ENCODE measurements at places on chromosomes 4 and X.

GRCh38 chrX:38206542-38206941 lies 14.1 kb downstream of the SRPX start:
- DNase-seq, result no peak

DNA sequence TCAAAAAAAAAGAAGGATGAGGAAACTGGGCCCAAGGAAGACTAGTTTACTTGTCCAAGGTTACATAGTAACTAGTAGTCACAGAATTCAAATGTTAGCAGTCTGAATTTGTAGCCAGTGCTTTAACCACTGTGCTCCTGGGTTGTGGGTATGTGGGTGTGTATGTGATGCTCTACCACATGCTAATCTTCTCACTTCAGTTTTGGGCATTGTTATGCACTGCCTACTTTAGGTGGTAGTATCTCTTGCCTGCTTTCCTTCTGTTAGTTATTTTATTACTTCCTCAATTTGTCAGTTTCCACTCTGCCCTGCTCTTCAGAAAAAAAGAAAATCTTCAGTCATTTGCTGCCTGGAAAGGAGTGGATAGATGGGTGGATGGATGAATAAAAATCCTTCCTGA lies 219.2 kb downstream of the RPA4 start:
- no peak for DNase-seq

GRCh38 chr4:142044271-142044670 lies 407.9 kb downstream of the IL15 start:
- no peak for DNase-seq

GRCh38 chr4:7697343-7697742 lies 242.3 kb downstream of the AFAP1 start:
- no peak for DNase-seq

GRCh38 chr4:12200226-12200625 lies 771.5 kb upstream of the HS3ST1 start:
- no peak for DNase-seq

- DNase-seq, result no peak
Measured at GRCh38 chrX:29852767-29853166, 362.6 kb upstream of the MAGEB2 start.

- no peak for DNase-seq
Measured at GRCh38 chr4:155911905-155912304, 8.4 kb downstream of the TDO2 start.

- DNase-seq, result no peak
Measured at GRCh38 chr4:158915683-158916241, 146.9 kb downstream of the FNIP2 start.

GRCh38 chr4:86938771-86939520 lies 4.1 kb downstream of the AFF1 start:
- DNase-seq, result no peak

DNA sequence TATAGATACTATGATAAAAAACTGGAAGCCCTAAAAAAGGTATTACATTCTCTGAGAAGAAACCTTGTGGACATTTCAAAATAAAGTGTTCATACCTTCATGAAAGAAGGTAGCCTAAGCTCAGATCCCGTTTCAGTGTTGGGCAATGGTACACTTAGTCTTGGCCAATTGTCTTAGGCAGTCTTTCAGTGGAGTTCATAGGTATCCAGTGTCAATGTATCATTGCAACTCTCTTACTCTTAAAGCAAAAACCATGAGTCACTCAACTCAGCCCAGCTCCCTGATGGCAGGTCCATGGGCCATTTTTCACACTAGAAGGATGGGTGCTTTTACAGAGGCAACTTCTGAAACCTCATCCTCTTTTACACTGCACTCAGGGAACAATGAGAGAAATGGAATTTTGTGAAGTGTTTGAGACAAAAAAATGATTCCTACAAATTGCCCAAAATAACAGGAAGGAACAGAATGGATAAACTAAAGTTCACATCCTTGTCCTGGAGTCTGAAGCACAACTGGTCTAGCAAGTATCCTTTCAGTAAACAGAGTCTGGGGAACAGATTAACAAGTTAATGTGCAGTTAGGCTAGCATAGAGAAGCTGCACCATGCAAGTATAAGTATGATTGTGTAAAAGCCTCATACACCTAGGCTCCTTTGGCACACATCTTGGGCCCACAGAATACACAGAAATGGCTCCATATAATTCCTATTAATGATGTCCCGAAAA lies 7.0 kb upstream of the ZNF827 start:
- DNase-seq, result no peak

DNA sequence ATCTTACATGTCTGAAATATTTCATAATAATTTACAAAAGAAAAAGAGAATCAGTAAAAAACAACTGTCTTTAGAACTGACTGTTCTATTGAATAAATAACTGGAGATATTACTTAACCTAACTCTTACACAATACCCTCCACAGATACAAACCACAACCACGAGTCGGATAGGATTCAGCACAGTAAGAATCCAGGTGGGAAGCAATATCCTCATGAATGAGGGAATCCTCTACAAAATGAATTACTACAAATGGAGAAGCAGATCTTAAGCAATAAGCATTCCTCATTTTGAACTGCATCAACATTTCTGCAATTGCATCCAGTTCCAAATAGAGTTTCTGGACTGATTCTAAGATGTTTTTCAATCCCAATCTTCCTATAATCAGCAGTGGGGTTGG lies 227.1 kb downstream of the SH2D1A start:
- DNase-seq, result no peak

- peak; percentile 4 for DNase-seq
Measured at GRCh38 chr4:106201373-106201772, 114.6 kb downstream of the TBCK start.

DNA sequence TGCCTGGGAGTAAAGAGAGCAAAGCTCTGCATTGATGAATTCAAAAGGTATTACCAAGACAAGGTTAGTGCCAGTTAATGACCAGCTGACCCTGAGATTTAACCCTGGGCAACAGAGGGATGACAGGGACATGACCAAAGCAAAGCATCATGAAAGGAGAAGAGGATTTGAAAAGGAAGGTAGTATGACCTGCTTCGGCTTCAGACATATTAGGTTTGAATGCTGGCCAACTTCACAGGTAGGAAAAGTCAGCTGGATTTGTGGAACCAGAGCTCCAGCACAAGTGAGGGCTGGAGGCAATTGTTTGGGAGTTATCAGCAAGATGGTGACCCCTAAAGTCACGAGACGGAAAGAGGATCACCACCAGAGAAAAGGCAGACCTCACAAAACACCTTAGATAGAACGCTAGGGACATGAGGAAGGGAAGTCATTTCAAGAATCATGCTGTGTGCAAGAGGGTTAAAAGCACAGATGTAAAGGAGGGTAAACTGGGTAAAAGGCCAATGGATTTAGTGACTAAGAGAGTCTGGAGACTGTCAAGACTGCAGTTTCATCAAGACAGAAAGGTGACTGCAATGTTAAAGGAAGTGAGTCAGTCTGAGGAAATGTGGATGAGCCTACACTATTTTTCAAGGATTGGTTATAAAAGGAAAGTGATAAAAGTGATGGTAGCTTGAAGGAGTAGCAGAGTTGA lies 45.6 kb downstream of the SH3RF1 start:
- DNase-seq, result no peak

DNA sequence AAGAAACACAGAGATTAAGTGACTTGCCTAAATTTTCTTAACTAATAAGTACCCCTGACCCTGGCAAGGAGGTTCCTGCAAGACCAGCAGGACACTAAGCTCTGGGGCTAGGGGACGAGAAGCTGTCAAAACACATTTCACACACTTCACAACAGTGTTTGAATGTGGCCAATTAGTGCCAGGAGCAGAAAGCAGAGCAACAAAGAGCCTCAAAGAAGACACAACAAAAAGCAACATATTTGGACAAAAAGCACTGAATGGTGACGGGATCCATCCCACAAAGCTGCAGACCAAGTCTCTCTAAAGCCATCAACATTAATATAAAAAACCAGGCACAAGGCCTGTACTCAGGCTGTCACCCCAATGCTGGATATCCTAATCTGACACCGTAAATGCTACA lies 361.9 kb upstream of the RASGEF1B start:
- DNase-seq, result no peak

- no peak for DNase-seq
Measured at GRCh38 chr4:33837043-33837838, 2407.1 kb downstream of the ARAP2 start.

GRCh38 chr4:173169178-173169427 lies 492 bp downstream of the GALNT7 start:
- no peak for DNase-seq

- no peak for DNase-seq
Measured at GRCh38 chr4:99437723-99438404, 2.7 kb upstream of the ADH7 start.

DNA sequence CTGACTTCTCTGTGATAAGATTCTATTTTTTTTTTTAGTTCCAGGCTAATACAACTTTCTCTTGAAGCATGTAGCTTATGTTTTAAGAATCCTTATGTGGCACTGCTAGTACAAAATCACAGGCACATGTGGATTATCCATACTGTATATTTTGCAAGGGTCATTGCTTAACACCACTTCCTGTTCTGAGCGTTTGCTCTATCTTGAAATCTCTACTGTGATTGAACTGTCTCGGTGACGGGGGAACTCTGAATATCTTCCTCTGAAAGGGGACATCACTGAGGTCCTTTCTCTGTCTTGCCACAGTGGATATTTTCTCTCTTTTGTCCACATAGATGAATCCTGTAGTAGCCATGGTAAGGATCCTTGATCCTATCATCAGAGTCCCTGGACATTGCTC lies 2.1 kb upstream of the WFS1 start:
- DNase-seq, result no peak

DNA sequence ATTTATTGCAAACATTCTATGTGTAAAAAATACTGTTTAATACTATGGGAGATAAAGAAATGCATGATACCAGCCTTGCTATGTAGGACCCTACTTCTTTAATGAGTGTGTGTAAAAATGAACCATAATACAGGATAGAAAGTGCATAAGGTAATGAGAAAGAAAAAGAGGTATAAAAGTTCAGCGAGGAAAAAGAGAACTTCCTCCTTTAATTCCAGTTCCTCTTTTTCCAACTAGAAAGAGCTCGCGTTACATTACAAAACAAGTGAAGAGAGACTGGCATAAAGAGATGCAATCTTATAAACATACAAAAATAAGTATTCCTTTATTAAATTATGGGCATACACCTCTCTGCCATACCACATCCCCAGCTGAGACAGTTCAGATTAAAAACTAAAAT lies 77.4 kb downstream of the ANKRD17 start:
- no peak for DNase-seq

DNA sequence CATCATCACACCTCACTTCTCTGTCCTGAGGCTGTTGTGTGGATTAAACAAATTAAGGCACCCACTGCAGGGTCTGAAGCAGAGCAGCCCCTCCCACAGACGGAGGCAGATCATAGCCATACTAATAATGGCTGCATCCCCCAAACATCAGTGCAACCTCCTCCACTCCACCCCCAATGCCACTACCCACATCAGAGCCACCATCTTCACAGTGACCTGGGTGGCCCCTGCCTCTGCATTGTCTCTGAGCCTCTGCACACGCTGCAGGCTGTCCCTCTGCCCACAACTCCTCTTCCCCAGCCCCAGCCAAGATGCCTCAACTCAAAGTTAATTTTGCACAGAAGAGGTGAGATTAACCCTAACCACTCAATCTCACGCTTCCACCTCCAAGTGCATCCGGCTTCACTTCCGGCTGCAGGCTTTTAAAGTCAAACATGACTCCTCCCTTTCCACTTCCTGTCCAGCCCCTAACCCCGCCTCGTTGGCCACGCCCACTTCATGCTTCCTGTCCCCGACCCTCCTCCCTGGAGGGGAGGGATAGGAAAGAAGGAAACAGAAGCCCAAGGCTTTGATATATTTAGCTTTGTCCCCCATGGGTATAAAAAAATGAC lies 22.7 kb downstream of the JAKMIP1 start:
- no peak for DNase-seq

- no peak for DNase-seq
Measured at GRCh38 chr4:183408796-183409195, 35.6 kb upstream of the CDKN2AIP start.

DNA sequence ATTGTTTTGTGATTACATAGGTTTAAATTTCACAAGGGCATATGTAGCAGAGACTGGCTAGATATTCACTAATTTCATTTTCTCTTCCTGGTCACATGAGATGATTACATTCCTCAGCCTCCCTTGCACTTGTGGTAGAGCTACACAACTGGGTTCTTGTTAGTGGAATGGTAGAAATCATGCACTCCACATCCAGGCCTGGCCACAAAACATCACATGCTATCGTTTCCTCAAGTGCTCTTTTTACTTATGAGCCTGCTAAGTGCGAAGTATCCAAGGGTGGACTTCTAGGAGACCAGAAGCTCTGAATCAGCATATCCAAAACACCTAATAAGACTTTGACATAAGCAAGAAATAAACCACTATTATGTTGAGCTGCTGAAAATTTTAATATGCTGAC lies 26.4 kb upstream of the HPGDS start:
- DNase-seq, result no peak

- DNase-seq, result no peak
Measured at GRCh38 chrX:69506617-69507499, 2.7 kb downstream of the NALF2 start.

DNA sequence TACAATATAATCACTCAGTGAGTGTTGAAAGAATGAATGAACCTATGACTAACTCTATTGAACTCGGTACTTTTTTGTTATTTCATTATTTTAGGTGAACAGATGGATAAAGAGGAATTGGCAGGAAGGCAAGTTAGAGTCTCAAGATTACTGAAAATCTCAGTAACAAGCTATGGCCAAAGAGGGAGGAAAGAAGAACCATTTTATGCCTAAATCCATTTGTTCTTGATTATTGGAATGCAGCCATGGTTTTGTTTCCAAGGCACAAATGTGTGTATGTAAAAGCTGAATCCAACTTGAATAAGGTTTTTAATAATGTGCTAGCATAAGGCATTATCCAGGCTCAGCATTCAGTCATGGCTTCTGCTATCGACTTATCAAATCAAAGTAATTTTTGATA lies 196.4 kb downstream of the DTHD1 start:
- no peak for DNase-seq

- DNase-seq, result no peak
Measured at GRCh38 chrX:154083126-154083517, 14.4 kb downstream of the MECP2 start.

DNA sequence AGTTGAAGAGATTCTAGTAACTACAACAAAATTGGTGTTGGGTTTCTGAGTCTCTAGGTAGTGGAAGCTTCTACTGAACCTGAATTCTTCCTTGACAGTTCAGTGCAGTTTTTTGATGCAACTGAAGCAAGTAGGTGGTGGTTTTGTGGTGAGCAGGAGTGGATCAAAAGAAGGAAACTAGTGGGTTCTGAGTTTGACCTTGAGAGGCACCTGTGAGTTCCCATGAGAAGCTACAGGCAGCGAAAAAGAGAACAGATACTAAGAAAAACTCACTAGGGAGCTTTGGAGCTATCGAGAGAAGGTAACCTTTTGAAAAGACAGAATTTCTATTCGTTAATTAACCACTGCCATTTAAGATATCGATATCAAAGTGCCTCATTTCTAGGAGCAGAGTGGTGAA lies 145.2 kb downstream of the PDHA2 start:
- no peak for DNase-seq

- no peak for DNase-seq
Measured at GRCh38 chr4:74016068-74016467, 17.6 kb upstream of the CXCL5 start.

- DNase-seq, result no peak
Measured at GRCh38 chr4:89489338-89489771, 181.8 kb upstream of the GPRIN3 start.
